ENCODE measurements at places on chromosomes 3 and 15. TPM values are rescaled to one million over a fixed set of nuclear protein-coding genes. Genes with fewer than 3 reads are reported as not detected.

- H3K4me1 ChIP-seq: no peaks in the 10 kb centered on the region
- no peaks in the 10 kb centered on the region for H3K36me3 ChIP-seq
- no peak for DNase-seq
- H3K4me3 ChIP-seq: no peak overlapping the region
These were observed 197.6 kb upstream of the CFAP20DC start for GRCh38 chr3:59247402-59247841.

GRCh38 chr3:14371573-14372474, 30.6 kb upstream of the SLC6A6 start:
- H3K27ac ChIP-seq: no peak overlapping the region
- H3K4me3 ChIP-seq: no peak overlapping the region
- no peaks in the 10 kb centered on the region for H3K36me3 ChIP-seq
- H3K27me3 ChIP-seq: no peaks in the 10 kb centered on the region

DNA sequence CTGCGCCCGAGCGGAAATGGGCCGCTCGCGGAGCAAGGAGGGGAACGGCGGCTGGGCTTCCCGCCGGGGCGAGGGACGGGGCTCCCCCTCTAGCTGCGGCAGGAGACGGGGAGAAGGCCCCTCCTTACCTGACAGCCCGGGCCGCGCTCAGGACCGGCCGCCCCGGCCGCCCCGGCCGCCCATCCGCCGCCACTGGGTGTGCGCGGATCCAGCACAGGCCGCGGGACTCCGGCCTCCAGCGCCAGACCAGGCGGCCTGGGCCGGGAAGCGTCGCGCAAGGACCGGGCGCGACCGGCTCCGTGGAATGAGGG, 296 bp downstream of the TPRA1 start:
- peak overlapping the region; percentile 69 for H3K4me3 ChIP-seq
- no peak for DNase-seq
- H3K27me3 ChIP-seq: no peaks in the 10 kb centered on the region
- H3K27ac ChIP-seq: peak overlapping the region; percentile 90
- peaks cover 16% of the 10 kb centered on the region for H3K36me3 ChIP-seq
- peaks cover 41% of the 10 kb centered on the region for H3K4me1 ChIP-seq

- H3K27me3 ChIP-seq: no peaks in the 10 kb centered on the region
- no peak overlapping the region for H3K27ac ChIP-seq
- no peaks in the 10 kb centered on the region for H3K36me3 ChIP-seq
- peak; percentile 65 for DNase-seq
- H3K4me3 ChIP-seq: no peak overlapping the region
These were observed 305.9 kb downstream of the CACNA2D3 start for GRCh38 chr3:54427941-54428871.

The PODXL2 gene
- polyA plus RNA-seq: 221 TPM

DNA sequence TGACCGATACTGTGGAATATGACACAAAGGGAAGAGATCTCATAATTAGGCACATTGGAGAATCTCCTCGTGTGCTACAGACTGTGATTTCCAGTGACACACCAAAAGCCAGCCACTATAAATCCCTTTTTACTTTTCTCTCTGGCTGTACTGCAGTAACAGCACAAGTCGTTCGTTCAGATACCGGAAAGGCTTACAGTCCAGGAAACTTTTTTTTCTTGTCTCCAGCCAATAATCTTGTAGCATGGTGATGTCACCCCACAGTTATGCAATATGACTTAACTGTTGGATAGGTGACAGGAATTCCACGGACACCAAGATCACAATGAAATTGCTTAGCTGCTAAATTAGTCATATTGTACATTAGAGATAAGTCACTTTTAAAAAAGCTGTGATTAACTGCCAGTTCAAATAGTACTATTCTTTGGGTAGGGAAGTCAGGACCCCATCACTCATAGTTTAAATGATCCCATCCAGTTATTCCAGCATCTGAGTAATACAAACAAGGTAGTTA, 36.3 kb upstream of the TSC22D2 start:
- H3K27me3 ChIP-seq: no peaks in the 10 kb centered on the region
- peak overlapping the region; percentile 86 for H3K27ac ChIP-seq
- DNase-seq: peak; percentile 80
- no peaks in the 10 kb centered on the region for H3K36me3 ChIP-seq

The SPATA12 gene
- polyA plus RNA-seq: 0.20 TPM

DNA sequence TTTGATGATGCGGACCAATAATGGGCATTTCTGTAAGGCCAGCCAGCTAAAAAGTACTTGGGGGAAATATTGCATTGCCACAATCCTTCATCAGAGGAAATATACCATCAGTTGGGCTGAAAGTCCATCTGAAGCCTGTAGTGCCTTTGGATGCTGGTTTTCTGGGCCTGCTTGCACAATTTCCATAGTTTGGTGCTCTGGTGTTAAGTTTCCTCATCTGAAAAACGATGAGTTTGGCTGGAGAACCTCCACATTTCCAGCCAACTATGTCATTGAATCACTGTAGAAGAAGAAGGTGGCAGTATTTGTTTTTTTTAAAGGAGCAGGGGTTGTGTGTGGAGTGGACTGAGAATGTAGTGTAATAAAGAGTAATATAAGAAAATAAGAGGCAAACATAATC, 10.1 kb downstream of the CCNB2 start:
- H3K4me1 ChIP-seq: no peaks in the 10 kb centered on the region
- H3K27ac ChIP-seq: no peak overlapping the region
- no peak overlapping the region for H3K4me3 ChIP-seq

- H3K4me3 ChIP-seq: no peak overlapping the region
- peak overlapping the region; percentile 22 for H3K27ac ChIP-seq
- H3K4me1 ChIP-seq: peaks cover 8% of the 10 kb centered on the region
- no peak for DNase-seq
- H3K36me3 ChIP-seq: no peaks in the 10 kb centered on the region
These were observed 123.2 kb downstream of the BDH1 start for GRCh38 chr3:197432384-197433127.
